NCI-H748 treated with DMSO at 0.1 percent for 48 hours (cell line): ENCODE measurements at places on chromosomes 5 and 9.

GRCh38 chr5:108946008-108946407 lies 198.3 kb downstream of the FER start:
- DNase-seq = no peak

DNA sequence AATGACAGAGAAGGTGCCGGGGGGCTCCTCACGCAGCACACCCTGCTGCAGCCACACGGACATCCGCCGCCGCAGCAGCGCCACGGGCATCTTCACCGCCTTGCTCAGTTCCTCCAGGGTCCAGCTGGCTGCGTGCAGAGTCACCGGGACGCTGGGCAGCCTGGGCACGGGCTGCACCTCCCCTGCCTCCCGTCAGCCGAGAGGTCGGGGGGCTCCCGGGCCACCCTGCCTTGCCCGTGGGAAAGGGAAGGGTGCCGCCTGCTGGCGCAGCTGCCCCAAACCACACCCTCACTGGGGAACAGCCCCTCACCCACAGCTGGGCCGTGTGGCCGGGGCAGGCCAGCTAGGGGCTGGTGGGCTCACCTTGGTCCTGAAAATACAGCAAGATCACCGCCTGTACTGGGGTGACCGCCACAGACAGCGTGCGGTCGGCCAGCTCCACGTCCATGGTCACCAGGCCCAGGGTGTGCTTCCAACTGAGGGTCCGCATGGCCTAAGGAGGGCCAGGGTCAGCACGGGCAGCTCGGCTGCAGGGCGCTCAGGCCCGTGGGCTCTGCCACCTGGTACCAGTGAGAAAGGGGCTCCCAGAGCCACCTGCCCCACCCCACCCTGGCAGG lies 3.6 kb upstream of the TMEM210 start:
- no peak for DNase-seq

- no peak for DNase-seq
These were observed 111.1 kb downstream of the WDR70 start for GRCh38 chr5:37490120-37490810.

DNA sequence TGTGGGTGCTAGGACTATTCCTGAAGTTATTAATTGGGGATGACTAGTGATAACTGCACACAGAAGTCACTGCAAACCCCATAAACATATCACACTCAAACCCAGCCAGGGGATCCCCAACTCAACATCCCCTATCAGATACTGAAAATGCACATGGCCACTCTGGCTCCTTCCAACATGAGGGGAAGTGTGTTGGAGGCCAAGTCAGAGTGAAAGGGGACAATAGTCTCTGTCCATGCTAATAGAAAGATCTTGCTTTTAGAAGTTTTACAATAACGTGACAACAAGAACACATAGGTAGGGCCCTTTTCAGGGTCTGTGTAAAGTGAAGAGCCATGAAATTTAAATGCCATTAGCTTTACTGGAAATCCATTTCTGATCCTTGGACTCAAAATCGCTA lies 98.8 kb upstream of the SEMA6A start:
- no peak for DNase-seq

- no peak for DNase-seq
These were observed 18.9 kb downstream of the PDE4D start for GRCh38 chr5:59874675-59875074.

DNA sequence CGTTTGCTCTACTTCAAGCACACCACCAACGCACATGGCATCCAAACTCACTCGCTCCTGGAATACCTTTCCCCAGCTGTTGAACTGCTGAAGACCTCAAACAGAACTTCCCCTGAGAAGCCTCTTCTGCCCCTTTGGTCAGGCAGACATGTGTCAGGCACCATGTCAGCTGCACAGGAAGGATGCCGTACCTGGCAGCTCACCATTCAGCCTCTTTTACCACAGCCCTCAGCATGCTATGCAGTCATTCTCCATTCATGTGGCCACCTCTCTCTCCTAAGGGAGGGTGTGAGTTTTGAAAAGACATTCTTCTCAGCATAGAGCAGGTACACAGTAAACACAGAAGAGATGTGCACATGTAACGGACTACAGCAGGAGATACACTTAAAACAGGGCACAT lies 14.2 kb downstream of the IL4 start:
- no peak for DNase-seq

- no peak for DNase-seq
These were observed 26.9 kb upstream of the FAT2 start for GRCh38 chr5:151617841-151618710.

GRCh38 chr9:114348906-114349482 lies 19.3 kb downstream of the ORM2 start:
- no peak for DNase-seq

- DNase-seq = no peak
These were observed 63.4 kb downstream of the RAPGEF1 start for GRCh38 chr9:131676431-131676972.

DNA sequence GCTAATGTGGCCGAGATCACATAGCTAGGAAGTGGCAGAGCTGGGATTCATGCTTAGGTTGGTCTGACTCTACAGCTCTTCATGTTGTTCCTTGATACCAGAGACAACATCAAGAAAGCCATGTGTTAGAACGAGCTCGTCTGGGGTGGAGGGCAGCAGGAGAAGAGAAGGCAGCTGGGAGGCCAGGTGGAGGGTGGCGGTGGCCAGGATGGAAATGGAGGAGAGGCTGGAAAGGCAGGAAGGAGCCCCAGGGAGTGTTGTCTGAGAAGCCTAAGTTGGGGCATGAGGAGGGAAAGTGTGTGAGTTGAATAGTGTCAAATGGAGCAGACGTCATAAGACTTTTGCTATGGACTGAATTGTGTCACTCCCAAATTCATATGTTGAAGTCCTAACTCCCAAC lies 315.3 kb downstream of the GADD45G start:
- no peak for DNase-seq

DNA sequence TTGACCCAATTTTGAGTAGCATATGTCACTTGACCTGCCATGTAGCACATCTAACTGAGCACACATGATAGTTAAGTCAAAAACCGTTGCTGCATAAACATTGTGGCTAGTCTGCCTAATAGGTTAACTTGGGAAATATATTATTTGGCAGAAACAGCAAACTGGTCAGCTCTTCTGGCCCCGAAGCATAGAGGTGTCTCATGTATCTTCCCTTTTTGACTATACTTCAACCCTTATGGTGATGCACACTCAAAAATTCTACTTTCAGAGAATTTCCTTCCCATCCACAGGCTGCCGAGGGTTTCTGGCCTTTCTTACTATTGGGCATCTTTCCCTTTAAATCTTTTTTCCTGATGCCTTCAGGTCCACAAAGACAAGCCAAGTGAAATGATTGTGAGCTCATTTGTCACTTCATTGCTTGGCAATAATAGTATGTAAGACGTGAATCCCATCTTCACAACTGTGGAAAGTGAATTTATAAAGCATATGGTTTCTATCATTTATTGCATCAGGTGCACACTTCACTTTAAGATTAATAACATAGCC lies 41.2 kb downstream of the MOCS2 start:
- no peak for DNase-seq

- peak; percentile 78 for DNase-seq
These were observed 2.0 kb downstream of the SEMA6A start for GRCh38 chr5:116572350-116573278.

DNA sequence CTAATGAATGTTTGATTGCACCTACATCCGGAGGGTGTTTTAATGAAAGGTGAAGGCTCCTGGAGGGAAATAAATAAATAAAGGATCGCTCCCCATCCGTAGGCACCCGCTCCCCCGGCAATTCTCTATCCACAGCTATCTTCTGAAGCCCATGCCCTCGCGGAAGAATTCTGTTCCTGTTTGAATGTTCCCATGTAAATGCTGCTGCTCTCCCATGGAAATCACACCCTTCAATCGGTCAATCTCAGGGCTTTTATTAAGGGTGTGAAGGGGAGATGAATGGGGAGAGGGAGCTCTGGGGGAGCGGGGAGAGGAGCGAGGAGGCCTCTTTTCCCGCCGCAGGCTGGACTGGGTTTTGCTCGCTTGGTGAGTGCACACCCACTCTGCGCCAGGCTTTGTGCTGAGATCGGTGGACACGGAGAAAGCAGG lies 21.1 kb upstream of the ARAP3 start:
- DNase-seq = peak; percentile 66

GRCh38 chr5:115736690-115737005 lies 79.8 kb downstream of the CDO1 start:
- no peak for DNase-seq

DNA sequence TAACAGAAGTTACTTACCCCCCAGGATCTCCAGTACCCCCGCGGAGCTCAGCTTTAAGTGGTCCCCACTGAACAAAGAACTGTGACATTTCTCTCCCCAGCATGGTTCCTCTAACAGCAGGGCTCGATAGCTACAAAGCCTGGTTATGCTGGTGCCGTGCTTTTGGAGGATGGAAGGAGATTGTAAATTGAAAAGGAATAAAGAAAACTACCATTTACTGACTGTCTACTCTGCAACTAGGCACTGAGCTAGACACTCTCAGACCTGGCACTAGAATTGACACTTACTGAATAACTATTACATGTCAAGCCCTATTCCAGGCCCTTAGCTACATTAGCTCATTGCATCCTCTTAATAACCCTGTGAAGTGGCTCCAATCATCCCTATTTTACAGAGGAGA lies 145.3 kb downstream of the TTLL11 start:
- no peak for DNase-seq

DNA sequence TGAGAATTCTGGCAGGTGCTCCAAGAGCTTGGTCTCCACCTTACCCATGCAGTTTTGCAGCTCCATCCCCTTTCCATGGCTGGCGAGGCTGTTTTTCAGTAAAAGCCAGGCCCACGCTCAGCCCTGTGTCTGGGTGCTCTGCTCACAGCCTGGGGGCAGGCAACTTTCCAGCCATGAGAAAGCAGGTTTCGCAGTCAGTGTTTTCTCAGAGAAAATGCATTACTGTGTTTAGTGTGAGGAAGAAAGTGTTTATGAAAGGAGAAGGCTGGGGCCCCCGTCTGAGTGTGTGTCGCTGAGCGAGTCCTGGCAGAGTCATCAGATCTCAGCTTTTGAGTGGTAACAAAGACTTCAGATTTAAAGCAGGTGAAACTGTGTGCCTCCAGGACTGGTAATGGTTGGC lies 248.1 kb downstream of the IRX1 start:
- DNase-seq = no peak

DNA sequence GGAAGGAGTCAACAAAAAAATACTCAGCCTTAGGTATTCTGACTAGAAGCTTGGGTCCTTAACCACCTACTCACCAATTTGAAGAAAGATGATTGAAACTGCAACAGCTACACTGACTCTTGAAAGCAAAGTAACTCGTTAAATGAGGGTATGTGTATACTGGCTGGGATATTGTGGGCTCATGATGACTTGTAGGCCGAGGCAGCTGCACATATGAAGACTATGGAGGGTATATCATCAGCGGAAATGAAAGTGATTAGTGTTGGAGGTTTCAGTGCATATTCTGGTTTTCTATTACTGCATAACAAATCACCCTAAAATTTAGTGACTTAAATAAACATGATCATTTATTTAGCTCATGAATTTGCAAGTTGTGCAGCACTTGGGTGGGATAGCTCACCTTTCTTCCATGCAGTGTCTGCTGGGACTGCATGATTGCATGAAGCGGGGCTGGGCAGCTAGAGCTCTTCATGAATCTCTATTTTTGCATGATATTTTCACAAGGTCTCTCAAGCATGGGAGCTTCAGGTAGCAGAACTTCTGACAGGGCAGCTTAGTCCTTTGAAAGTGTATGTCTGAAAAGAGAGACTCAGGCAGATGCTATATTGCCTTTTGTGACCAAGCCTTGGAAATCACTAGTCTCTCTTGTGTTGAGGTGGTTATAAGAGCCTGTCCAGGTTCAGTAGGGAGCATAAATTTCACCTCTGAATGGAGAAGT lies 96.1 kb upstream of the CDKN2B start:
- no peak for DNase-seq

DNA sequence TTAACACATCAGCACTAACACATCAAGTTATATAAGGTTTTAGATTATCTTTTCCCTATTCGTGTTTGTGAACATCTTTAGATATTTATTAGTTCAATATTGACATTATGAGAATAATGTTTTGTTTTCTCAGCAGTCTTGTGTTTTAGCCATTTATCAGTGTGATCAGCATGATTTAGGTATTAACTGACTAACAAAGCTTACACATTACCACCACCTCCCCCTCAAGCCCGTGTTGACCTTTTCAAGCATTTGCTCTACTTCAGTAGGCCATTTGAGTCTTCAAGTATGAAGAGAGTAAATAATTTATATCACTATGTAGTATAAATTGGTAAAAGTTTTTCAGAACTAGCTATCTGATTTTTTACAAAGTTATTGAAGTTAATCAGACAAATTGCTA lies 6.9 kb downstream of the PBX3 start:
- DNase-seq = no peak

- DNase-seq = peak; percentile 74
These were observed 2125.8 kb upstream of the WWC1 start for GRCh38 chr5:166165596-166165995.
